ENCODE measurements at places on chromosomes 2 and 18.

GRCh38 chr2:186648130-186648529 lies 45.7 kb upstream of the FAM171B start:
- DNase-seq = no peak

GRCh38 chr2:227846831-227847230 lies 24.6 kb upstream of the DAW1 start:
- DNase-seq = no peak

- DNase-seq = no peak
These were observed 11.1 kb upstream of the ST3GAL5 start for GRCh38 chr2:85899849-85900248.

- DNase-seq = no peak
These were observed 106.7 kb downstream of the SS18 start for GRCh38 chr18:25983730-25984129.

- DNase-seq = no peak
These were observed 151.1 kb upstream of the TWIST2 start for GRCh38 chr2:238696786-238697185.

- DNase-seq = peak; percentile 33
These were observed 128.3 kb downstream of the AFF3 start for GRCh38 chr2:100013892-100014677.

DNA sequence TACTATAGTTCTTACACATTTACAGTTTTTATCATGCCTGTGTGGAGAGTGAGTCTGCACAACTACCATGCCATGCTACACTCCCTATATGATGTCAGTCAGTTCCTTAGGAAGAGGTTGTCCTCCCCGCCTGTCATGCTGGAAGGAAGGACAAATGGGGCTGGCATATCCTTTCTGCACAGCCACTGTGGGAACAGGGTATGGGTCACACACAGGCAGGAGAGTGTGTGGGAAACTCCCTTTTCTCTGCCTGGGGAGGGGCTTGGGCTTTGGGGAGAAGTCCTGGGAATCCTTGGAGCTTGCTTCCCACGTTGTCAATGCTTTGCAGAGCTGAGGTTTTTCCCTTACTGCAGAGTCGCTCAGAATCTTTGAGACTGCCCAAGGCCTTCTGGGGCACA lies 232.1 kb downstream of the PRKCE start:
- no peak for DNase-seq

- DNase-seq = no peak
These were observed 329.7 kb upstream of the MEIS1 start for GRCh38 chr2:66105066-66105753.

GRCh38 chr2:130303169-130303568 lies 39.5 kb upstream of the IMP4 start:
- DNase-seq = no peak

DNA sequence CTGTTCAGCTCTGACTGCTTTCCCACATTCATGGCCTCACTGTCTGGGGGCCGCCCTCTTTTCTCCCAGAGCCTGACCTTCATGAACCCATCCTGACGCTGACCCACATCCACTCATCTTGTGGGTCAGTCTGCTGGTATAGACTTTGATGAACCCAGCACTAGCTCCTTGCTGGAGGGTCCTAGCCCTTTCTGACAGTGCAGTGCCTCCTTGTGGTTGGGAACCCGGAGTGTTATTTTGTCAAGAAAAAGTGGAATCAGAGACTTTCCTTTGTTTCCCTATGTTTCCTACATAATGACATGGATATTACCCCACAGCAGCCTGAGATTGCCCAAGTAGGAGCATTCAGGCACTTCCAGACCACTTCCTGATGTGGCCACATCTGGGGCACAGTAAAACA lies 19.3 kb upstream of the OSR1 start:
- DNase-seq = no peak

DNA sequence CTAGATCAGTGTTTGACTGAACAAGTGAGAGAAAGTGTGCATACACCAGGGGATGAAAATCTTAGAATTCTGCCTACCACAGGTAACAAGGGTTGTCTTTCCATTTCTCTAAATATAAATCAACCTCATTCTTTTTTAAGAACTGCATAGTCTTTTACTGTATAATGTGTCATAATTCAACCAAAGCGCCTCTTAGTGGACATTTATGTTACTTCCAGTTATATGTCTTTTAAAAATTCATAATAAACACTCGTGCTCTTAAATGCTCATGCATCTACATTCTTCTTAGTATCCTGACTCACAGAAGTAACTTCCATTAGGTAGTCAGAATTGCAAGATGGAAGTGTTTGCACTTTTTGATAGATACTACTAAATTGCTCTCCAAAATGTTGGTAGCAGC lies 76.2 kb downstream of the CHRNA1 start:
- peak; percentile 62 for DNase-seq

DNA sequence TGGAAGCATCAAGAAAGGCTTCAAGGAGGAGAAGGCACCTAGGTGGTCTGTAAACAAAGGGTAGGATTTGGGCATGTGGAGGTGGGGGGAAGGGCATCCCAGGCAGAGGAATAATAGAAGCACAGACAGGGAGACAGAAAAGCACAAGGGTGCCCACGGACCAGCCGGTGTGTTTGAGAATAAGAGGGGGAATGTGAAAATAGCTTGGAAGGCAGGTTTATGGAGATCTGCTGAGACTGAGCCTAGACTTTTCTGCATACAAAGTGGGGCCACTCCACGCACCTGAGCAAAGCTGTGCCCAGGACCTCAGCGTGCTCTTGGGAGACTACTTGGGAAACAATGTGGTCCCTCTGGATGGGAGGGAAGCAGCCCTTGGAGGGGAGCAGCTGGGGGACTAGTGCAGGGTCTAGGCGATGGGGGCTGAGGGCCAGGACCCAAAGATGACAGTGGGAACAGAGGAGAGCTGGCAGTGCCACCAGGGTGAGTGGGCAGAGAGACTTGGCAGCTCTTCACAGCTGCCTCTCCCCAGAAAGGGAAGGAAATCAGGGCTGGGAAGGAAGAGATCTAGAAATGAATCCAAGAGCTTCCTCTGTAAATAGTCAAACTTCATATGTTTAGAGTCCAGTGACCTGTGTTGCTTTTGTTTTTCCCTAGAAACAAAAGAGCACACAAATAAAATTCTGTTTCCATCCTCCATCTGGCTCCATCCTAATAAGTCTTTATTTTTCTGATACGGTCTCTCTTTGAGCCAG lies 110.7 kb upstream of the SMAD7 start:
- no peak for DNase-seq

DNA sequence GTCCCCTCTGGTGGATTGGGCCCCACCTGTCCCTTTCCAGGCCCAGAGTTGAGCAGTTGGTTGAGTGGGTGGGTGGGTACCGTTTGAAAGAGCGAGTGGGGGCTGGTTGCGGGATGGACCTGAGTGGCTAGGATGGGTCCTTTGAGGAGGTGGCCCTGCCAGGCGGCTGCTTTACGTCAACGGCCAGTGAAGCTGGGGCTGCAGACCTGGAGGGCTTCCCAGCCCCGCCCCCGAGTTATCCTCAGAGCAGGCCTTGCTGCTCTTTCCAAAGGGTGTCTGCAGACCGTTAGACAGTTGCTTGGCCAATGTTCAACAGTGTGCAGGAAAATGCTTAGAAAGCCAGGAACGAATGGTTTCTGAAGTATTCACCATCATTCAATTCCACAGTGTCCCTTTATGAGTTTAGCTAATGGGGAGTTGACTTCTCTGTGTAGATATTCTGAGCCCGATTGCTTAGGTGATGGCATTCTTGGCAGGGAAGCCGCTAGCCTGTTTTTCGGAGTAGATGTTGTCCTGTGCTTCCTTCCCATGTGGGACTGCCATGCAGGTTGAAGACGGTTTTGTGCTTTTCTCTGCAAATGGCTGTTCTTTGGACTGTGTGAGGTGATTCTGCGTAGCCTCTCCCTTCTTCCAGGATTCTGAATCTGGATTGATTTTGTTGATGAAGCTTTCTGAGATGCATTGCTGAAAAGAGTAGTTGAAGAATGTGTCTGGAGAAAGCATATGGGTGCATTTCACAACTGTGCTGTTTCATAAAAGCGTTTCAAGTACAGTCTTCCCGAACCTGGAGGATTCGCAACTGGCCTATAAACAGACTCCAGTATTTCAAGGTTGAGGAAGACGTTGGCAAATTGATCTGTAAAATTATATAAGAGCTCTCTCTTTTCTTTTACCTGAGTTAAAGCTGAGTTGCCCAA lies 45.8 kb downstream of the LDLRAD4 start:
- DNase-seq = peak; percentile 55

GRCh38 chr2:193482557-193482956 lies 1287.8 kb upstream of the TMEFF2 start:
- DNase-seq = no peak

- peak; percentile 88 for DNase-seq
These were observed 123.0 kb downstream of the ACAA2 start for GRCh38 chr18:49690312-49690711.

GRCh38 chr2:231332872-231333500 lies 62.5 kb upstream of the B3GNT7 start:
- DNase-seq = no peak

DNA sequence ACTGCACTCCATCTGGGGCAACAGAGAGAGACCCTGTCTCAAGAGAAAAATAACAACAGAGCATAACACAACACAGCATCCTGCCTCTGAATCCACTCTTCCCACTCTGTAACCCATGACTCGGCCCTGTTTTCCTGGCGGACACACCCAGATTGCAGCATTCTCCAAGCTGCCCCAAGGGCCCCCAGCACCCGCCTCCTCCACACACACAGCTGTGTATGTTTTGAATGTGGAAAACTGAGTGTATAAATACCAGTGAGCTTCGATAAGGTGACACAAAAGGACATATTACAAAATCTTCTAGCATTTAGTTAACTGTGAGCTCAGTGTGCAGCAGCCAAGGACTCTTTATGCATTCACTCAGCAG lies 13.0 kb downstream of the IMPA2 start:
- DNase-seq = no peak

DNA sequence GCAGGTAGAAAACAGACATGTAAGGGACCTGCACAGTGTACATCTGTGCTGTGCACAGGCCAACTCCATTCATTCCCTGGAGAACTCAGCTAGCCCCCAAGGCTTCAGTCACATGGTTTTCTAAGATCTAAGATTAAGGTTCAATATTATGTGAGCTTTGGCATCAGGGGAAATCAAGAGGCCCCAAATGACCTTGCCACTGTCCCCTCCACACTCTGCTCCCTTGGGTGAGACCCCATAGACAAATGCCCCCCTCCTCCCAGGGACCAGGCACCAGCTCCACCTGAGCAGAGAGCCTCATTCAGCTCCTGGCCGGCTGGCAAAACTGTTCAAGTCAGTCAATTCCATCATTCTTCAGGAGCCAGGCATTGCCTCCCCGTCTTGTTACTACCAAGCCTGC lies 93.6 kb upstream of the TMEM18 start:
- no peak for DNase-seq

DNA sequence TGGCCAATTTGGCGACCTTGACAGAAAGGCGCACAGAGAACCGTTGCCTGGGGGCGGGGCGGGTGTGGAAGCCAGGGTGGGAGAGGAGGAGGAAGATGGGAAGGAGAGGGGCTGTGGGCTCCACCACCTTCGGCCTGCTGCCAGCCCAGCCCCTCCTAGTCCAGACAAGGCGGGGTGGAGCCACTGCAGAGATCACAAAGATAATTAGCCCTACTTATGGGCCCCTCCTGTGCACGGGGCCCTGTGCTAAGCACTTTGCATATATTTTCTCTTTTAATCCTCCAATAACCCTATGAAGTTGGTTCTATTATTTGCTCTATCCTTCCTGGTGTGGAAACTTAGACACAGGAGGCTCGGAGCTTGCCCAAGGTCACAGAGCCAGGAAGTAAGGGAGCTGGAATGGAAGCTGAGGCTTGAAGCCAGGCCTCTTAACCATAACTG lies 13.7 kb upstream of the ECEL1 start:
- DNase-seq = no peak

GRCh38 chr2:64617631-64618151 lies 36.0 kb downstream of the SERTAD2 start:
- DNase-seq = no peak

- no peak for DNase-seq
These were observed 34.4 kb upstream of the KLF7 start for GRCh38 chr2:207200136-207200535.

- DNase-seq = no peak
These were observed 199.8 kb downstream of the DPP10 start for GRCh38 chr2:114642166-114642770.

GRCh38 chr2:119723186-119723585 lies 36.5 kb upstream of the PTPN4 start:
- no peak for DNase-seq

DNA sequence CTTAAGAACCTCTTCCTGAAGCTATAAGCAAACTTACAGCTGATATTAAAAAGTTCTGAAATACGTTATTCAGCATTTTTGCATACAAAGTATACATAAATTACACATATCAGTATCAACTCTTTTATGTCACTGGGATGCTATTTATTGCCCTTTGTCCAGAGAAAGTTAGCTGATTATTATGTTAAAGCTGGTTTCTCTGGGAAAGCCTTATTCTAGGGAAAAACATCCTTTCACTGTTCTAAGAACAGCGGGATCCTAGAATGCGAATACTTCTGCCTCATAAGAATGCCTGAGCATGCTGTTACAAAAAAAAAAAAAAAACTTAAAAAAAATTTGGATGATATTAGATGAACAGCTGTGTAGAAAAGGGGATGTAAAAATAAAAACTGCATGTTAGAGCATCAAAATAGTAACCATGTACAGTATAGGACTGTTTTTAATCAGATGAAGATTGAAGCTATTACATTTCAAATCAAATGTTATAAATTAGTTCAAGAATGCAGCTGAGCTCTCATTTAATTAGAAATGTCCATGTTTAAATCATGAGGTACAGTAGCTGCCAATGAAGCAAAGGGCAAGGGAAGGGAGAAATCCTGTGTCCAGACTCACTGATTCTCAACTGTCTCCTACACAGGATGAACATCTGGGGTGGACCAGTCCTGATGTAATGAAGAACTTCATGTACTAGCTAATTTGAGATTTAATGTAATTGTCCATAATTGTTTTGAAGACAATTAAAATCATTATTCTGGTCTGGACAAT lies 8.2 kb downstream of the FTCDNL1 start:
- DNase-seq = no peak

GRCh38 chr2:180660881-180661685 lies 319.3 kb upstream of the UBE2E3 start:
- no peak for DNase-seq

All from cardiac muscle cell (in vitro differentiated cells and primary cell).